ENCODE measurements at places on chromosomes 3 and 15.
A peak's percentile ranks its signal among the peaks of the same experiment; 100 is the strongest.

DNA sequence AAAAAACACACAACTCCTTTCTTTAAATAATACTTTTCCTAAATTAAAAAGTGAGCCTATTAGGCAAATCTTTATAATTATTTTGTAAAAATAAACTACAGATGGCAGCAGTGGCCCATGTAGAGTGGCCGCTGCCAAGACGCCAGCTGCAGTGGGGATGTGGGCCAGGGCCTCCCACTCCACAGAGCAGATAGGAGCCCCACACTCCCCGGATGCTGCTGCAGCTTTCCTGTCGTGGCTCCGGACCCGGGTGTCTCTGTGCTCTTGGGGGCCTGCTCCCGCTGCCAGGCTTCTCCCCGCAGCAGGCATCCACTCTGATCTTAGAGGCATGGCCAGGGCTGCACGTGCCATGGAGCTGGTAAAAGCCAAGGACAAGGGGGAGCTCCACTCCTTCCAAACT lies 67.5 kb downstream of the PROS1 start:
- DNase-seq: no peak

GRCh38 chr15:75694241-75695182 lies 18.1 kb downstream of the CSPG4 start:
- DNase-seq: no peak

DNA sequence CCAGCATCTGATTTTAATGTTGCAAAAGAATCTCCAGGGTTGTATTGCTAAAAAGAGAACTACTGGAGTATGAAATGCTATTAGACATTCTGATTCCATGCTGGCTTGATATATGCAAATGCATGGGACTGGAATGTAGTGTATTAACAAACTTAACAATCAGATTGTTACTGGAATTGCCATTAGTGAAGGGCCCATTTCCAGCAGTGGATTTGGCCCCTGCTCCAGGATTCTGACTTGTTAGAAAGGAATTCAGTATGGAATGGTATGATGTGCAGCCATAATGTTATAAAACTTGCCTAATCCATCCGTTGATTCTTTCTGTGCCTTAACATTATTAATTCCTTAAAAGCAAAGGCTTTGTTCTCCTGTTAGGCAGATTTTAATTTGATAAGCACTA lies 7.9 kb downstream of the ARRDC4 start:
- DNase-seq: no peak

DNA sequence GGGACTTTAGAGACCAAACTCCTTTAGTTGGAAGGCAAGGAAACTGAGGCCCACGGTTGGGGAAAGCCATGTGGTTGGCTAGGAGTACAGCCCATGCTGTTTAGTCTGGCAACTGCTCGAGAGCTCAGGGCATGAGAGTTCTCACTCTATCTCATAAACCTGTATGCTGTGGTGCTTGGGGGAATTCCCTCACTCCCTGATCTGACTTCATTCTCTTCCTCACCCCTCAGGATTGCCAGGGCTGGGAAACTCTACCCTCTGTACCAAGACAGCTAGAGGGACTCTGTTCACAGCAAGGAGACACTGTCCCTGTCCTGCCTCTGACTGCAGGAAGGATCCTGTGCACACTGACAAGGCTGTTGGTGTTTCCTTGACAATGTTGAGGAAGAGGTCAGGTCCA lies 230.2 kb downstream of the ZNF621 start:
- no peak for DNase-seq

GRCh38 chr3:152403632-152404066 lies 134.9 kb downstream of the MBNL1 start:
- DNase-seq: no peak

- no peak for DNase-seq
Observed at GRCh38 chr3:107620534-107620933, 97.8 kb downstream of the BBX start.

DNA sequence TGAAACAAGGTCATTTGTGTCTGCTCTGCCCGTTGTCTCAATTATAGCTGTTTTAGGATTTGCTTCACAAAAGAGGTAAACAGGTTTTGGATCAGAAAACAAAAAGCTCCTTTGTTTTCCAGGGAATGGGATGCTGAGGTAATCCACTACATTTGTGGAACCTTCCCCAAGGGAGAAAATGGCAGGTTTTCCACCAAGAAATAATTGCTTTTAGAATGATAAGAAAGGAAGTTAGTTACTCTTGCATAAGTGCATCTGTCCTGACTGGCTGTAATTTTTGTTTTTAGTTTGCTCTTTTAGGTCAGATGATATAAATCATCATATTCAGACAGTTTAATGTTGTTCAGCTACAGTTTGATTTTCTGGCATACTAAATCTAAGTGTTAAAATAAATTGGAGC lies 198.5 kb upstream of the COL8A1 start:
- DNase-seq: no peak

DNA sequence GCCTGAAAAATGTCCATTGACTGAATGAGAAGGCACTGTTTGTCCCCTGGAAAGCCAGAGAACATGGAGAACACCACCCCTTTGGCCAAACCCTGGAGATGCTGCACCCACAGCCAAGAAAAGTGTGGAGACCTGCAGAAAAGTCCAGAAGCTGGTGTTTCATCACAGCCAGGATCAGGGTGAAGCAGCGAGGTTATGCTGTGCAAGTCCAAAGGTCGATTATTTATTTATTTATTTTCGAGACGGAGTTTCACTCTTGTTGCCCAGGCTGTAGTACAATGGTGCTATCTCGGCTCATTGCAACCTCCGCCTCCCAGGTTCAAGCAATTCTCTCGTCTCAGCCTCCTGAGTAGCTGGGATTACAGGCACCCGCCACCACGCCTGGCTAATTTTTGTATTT lies 5.5 kb upstream of the CTSH start:
- no peak for DNase-seq

DNA sequence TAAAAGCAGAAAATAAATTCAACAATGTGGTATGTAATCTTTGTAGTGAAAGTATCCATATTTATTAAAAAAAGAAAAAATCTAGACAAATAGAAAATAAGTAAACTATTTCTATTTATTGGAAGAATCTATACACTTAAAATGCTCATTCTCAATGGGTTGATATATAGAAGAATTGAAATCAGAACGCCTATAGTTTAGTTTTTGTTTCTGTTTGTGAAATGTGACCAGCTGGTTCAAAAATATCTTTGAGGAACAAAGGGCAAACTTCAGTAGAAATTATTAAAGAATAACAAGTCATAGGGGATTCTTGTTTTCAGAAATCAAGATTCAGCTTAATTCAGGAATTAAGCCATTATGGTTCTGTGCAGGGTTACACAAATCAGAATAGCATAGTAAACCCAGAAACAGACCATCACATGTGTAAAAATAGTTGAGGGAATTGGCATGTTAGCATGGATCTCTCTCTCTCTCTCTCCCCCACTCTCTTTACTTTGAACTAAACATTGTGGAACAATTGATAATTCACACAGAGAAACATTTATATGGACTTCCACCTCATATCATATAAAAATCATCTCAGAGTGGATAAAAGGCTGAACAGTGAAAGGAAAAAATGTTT lies 134.0 kb downstream of the CHL1 start:
- no peak for DNase-seq

DNA sequence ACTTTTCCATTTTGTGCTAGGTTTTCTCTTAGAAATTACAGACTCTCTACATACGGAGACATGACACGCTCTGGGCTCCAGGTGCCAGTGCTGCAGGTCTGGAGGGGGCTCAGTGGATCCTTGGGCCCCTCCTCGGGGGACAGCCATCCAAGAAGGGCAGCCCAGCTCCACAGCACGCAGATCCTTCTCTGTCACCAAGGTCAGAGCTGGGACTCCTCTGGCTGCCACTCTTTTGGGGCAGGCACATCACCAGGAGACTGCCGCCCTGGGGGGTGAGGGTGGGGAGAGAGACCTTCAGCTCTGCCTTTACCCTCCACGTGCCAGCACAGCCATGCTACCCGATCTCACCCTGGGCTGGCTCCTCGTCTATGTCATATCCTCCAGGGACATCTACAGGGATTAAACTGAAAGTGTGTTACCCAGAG lies 65.6 kb downstream of the ATP10A start:
- no peak for DNase-seq

DNA sequence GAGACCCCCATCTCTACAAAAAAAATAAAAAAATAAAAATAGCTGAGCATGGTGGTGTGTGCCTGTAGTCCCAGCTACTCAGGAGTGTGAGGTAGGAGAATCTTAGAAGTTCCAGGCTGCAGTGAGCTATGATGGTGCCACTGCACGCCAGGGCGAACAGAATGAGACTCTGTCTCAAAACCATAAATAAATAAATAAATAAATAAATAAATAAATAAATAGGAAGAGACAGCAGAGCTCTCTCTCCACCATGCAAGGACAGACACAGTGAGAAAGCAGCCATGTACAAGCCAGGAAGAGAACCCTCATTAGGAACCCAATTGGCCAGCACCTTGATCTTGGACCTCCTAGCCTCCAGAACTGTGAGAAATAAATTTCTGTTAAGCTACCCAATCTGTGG lies 5.4 kb upstream of the C15orf61 start:
- no peak for DNase-seq

GRCh38 chr3:46299608-46300460 lies 54.1 kb upstream of the CCR2 start:
- DNase-seq: no peak

GRCh38 chr3:53226142-53226840 lies 29.5 kb downstream of the TKT start:
- no peak for DNase-seq

DNA sequence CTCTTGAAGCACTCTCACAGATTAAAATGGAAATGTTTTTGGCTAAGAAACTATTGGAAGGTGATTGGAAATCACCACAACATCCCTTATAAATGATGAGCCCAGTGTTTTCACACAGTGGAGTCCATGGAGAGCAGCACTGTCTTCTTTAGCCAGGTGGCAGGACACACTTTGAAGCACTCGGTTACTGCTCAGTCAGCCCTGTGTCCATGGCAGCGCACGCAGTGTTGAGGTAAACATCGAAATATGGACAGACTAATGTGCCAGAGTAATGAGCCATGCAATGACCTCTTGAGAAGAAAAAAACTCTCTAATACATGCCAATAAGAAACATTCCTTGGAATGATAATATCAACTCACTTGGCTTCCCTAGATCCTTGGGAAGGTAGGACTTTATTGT lies 66.6 kb downstream of the TGFBR2 start:
- DNase-seq: no peak

DNA sequence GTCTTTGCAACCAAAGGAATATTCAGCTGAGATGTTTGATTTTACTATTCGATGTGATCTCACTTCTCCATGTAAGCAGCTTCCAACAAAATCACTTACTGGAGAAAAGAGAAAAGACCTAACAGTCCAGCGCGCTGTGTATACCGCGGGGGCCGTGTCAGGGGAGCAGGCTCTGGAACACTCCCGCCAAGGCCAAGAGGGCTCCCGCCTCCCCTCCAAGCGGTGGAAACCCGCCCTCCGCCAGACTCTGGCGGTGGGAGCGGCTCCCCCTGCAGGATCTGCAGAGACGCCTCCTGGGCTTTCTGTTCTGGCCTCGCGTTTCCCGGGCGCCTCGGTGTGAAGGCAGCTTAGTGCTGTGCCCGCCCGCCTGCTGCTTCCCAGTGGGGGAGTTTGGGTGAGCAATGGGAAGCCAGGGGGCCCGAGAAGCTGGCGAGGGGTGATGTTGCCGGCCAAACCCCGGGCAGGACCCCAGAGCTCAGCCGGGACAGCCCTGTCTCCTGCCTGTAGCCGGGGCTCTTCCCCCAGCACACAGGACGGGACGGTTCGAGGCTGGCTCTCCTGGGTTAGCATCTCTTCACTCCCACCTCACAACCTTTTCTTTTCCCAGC lies 36.3 kb downstream of the CHST14 start:
- DNase-seq: peak; percentile 61

GRCh38 chr3:16277471-16277870 lies 12.5 kb downstream of the OXNAD1 start:
- no peak for DNase-seq

DNA sequence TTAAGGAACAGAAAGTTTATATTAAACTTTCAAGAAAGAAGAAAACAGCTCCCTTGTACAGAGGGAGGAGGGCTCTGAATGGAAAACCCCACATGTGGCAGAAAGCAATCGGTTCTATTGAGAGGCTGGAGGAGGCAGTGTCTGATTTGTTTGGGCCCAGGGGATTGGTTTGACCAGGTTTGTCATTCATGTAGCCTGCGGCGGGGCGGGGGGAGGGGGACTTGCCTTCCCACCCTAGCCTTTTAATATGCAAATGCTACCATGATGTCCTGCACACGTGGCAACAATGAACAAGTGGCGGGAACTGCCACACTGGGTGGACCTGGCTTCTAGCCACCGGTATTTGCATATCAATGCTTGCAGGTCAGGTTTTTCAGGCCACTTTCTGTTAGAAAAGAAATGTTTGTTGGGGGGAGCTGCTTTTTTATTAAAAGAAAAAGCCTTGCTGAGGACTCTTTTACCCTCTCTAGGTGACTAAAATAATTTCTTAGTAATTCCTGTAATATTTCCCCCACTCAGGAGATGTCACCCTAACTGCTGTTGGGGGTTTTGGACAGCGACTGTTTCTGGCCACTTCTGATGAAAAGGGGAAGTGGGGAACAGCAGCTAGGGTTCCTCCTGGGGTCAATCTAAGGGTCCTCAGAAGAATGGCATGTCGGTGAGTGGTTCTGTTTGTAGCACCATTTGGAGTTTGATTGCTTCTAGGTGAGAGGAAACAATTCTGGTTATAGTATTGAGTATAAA lies 691.2 kb downstream of the TBL1XR1 start:
- no peak for DNase-seq

- no peak for DNase-seq
Observed at GRCh38 chr15:40366457-40367370, 8.7 kb downstream of the DISP2 start.

DNA sequence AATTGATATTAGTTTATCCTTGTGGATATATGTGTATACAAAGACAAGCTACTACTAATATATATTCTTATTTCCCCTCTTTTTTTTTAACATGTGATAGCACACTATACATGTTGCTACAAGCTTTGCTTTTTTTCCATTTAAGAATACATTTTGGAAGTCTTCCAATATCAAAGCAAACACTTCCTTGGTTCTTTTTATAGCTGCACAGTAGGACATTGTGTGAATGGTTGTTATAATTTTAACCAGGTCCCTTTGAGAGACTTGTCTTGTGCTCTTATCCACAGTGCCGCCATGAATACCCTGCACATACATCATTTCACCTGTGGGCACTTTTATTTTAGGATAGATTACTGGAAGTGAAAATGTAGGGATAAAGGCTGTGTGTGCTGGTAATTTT lies 88.7 kb downstream of the CACNA2D3 start:
- no peak for DNase-seq

GRCh38 chr15:45583731-45584639 lies 3.2 kb upstream of the BLOC1S6 start:
- DNase-seq: no peak

DNA sequence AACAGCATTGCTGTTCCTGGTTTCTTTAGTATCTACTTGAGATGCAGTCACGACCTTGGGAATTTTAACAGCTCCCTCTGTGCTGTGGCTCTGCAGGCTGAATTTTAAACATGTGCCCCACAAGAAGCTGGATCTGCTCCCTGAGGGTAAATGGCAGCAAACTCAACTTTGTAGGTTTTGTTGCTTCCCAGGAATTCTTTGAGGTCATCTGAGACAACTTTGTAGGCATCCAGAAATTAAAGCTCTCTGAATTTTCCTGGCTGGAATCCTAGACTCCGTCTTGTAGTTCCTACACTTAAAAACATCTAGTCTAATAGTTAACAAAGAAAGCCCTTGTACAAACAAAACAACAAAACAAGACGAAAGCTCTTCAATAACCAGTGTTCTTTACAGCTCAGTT lies 366.3 kb downstream of the FEZF2 start:
- no peak for DNase-seq

GRCh38 chr15:89747708-89748682 lies 3.1 kb downstream of the MESP1 start:
- DNase-seq: no peak

GRCh38 chr3:152097770-152098169 lies 171.0 kb upstream of the MBNL1 start:
- DNase-seq: no peak

- DNase-seq: no peak
Observed at GRCh38 chr15:29687939-29688505, 134.2 kb downstream of the TJP1 start.
